ENCODE measurements at places on chromosomes 13 and 19.

- DNase-seq: no peak
Observed at GRCh38 chr13:46035066-46035465, 17.5 kb downstream of the ZC3H13 start.

GRCh38 chr19:37217480-37217774 is 587 bp upstream of the ZNF383 start:
- no peak for DNase-seq

GRCh38 chr19:38922482-38922881 is 8.1 kb downstream of the SARS2 start:
- DNase-seq: no peak

DNA sequence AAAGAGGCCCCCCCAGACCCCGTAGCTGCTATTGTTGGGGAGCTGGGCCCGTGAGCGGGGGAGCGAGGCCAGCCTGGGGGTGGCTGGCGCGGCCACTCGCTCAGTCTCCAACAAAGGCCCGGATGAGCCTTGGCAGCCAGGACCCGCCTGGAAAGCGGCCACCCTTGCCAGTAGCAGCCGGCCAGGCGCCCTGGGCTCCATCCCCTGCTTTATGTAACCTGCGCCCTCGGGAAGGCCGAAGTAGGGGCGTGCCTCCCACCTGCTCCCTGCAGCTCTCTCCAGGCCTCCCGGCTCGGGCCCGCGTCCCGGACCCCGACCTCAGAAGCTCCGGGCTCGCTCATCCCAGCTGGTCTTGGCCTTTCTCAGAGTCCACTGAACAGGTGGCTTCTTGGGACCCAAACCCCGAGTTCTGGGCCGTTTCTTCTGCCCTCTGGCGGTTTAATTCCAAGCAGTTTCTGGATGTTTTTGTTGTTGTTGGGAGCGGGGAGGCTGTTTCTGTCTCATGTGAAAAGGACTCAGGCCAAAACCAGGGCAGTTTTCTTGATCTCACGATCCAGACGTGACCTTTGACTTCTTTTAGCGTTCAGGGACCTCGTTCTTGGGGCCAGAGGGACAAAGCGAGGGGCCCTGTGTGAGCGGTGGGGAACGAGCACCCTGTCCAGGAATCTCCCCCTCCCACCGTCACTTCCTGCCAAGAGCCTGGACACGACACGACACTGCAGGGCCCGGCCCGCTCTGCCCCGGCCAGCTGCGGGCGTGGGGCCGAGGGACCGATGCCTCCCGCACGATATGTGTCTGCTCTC is 1.2 kb downstream of the CDC34 start:
- peak; percentile 91 for DNase-seq

DNA sequence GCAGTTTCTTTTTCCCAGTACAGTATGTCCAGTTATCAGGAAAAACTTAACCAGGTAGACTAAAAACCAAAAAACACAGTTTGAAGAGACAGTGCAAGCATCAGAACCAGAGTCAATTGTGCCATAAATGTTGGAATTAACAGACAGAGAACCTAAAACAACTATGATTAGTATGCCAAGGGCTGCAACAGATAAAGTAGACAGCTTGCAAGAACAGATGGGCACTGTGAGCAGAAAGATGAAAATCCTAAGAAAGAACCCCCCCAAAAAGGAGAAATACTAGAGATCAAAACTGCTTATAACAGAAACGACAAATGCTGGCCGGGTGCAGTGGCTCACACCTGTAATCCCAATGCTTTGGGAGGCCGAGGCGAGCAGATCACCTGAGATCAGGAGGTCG is 47.1 kb upstream of the KLF5 start:
- no peak for DNase-seq

DNA sequence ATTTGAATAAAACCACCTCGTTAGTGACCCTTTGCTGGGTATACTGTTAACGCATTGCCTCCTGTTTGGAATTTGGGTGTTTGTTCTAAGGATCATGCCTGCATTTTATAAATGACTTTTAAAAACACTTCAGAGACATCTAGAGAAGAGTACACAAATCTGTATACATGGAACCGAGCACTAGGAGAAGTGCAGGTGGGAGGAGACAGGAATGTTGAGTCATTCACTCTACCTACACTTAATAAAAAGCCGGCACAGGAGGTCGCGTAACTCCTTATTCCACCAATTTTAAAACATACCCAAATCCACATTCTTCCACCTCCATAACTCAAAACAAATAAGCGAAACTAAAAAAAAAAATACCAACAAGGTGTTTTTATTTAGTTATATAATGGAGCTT is 48.6 kb downstream of the FGF9 start:
- DNase-seq: no peak

DNA sequence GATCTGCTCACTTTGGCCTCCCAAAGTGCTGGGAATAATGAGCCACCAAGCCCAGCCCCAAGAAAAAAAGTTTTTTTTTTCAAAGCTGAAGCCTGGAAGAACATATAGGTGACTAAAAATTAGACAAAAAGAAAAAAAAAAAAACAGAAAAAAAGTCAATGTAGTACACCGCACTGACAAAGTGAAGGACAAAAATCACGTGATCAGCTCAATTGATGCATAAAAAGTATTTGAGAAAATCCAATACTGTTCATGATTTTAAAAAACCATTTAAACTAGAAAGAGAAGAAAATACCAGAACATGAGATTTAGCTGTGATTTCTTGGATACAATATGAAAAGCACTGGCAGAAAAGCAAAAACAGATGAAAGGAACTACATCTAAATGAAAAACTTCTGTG is 10.5 kb upstream of the ERVV-2 start:
- no peak for DNase-seq

DNA sequence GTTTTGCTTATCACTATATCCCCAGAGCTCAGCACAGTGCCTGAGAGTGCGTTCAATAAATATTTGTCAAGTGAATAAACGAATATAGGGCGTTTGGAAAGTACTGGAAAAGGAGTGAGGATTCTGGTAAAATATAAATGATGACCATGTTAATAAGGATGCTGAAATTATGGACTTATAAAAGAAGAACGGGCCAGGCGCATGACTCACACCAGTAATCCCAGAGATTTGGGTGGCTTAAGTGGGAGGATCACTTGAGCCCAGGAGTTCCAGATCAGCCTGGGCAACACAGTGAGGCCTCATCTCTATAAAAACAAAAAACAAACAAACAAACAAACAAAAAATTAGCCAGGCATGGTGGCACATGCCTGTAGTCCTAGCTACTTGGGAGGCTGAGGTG is 198.1 kb downstream of the VWA8 start:
- no peak for DNase-seq

- no peak for DNase-seq
Observed at GRCh38 chr13:93736081-93736480, 509.5 kb downstream of the GPC6 start.

DNA sequence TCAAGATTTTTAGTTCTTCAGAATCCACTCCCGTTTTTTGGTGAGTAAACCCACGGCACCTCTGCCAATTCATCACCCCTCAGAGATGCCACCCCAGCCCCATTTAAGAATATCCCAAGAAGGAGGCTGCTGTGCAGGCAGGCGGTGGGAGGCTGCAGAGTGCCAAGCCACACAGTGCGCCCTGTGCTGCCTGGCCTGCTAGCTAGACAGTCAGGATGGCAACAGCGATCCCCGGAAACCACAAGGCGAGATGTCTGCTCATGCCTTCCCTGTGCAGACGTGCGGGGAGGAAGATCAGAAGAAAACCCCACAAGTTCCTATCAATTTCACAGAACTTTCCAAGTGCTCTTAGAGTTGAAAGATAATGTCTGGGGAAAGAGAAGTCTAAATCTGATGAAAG is 64.8 kb upstream of the GPR183 start:
- DNase-seq: no peak

DNA sequence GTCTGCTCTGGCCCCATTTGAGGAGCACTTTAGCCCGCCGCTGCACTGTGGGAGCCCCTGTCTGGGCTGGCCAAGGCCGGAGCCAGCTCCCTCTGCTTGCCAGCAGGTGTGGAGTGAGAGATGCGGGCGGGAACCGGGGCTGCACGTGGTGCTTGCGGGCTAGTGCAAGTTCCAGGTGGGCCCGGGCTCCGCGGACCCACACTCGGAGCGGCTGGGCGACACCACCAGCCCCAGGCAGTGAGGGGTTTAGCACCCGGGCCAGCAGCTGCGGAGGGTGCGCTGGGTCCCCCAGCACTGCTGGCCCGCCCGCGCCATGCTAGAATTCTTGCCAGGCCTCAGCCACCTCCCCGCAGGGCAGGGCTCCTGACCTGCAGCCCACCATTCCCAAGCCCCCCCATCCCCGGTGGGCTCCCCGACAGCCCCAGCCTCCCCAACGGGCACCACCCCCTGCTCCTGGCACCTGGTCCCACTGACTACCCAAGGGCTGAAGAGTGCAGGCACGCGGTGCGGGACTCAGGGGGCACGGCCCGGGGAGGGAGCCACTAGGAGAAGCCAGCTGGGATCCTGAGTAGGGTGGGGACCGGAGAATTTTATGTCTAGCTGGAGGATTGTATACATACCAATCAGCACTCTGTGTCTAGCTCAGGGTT is 19.1 kb downstream of the COMMD6 start:
- no peak for DNase-seq

GRCh38 chr13:29573190-29573589 is 22.3 kb downstream of the SLC7A1 start:
- no peak for DNase-seq

- no peak for DNase-seq
Observed at GRCh38 chr19:2423915-2424685, 3.3 kb downstream of the TIMM13 start.

DNA sequence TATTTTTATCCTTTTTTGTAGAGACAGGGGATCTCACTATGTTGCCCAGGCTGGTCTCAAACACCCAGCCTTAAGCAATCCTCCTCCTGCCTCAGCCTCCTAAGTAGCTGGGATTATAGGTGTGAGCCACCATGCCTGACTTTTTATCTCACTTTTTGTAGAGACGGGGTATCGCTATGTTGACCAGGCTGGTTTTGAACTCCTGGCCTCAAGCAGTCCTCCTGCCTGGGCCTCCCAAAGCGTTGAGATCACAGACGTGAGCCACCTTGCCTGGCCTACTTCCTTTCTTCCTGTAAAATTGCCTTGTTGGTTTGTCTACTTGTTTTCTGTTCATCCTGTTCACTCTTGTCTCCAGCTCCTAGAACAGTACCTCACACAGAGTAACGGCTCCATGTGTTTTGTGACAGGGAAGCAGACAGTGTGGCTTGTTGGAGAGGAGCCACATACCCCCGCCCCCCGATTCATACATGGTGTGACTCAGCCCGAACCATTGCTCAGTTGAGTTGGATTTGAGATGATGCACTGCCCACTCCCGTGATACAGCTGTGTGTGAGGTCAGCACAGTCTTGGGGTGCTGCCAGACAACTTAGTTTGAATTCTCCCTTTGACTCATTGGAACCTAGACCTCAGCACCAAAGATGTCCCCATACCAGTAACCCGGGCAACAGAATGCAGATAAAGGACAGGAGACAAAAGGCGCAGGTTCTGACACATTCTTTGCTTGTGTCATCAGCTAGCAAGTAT is 34.2 kb downstream of the GPR42 start:
- DNase-seq: no peak

- peak; percentile 45 for DNase-seq
Observed at GRCh38 chr19:4064496-4065260, 2.0 kb downstream of the ZBTB7A start.

- no peak for DNase-seq
Observed at GRCh38 chr19:29211562-29212355, 1.2 kb downstream of the UQCRFS1 start.

GRCh38 chr19:41666075-41666474 is 22.0 kb downstream of the CEACAM7 start:
- DNase-seq: no peak

GRCh38 chr19:39941615-39942365 is 7.4 kb upstream of the FCGBP start:
- DNase-seq: no peak

Data from cerebellum (tissue), 4 donors.